MCF 10A (cell line): ENCODE measurements at places on chromosomes 4 and X. TPM values are rescaled to one million over a fixed set of nuclear protein-coding genes. Genes with fewer than 3 reads are reported as not detected.

- DNase-seq: peak; percentile 30
Measured at GRCh38 chr4:145583191-145584055, 35.8 kb upstream of the MMAA start.

GRCh38 chr4:39043058-39043860, 11.1 kb upstream of the TMEM156 start:
- DNase-seq: peak; percentile 66

CXorf49 gene
- total RNA-seq: not detected in 2 replicates

DNA sequence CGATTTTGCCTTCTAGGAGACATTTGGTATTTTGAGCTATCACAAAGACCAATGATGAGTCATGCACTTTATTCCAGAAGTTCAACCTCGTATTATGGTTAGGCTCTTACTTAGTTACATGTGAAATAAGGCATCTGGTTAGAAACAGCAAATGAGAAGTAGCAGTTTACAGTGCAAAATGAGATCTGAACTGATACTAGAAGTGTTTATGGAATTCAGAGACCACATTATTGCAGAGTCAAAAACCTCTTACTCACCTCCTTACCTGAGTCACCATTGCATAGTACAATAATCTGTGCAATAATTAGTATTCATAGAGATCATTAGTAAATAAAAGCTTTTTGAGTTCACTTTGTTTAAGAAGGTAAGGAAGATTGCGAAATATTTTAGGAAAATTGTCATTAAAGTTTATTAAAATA, 38.7 kb downstream of the SEC24B start:
- DNase-seq: peak; percentile 61

DNA sequence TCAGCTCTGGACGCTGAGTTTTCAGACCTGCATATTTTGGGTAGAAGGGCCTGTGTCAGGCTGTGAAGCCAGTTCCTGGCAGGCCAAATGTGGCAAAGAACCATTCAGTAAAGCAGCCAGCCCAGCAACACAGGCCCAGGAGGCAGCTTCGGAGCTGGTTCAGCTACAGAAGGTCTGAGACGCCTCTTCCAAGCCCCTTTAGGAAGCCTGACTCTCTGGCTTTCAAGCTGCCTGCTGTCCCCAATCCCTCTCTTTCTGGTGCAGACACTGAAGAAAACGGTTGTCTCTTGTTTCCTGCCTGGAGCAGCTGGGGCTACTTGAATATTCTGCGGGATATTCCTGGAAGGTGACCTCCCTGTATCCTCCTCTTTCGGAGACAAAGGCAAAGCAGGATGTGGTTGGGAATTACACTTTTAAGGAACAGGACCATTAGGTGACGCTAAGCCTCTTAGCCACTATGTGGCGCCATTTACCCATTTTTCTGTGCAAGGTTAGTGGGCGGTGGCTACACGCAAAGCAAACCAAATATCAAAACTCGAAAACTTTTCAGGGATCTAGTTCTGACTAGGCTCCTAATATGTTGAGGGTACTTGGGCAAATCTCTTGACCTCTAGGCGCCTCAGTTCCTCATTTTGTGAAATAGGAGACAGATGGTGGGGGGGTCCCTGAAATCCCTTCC, 47.2 kb upstream of the LAS1L start:
- peak; percentile 72 for DNase-seq
